ENCODE measurements at places on chromosomes 13 and 19.

- DNase-seq = no peak
Measured at GRCh38 chr13:98845742-98846141, 93.3 kb upstream of the SLC15A1 start.

- no peak for DNase-seq
Measured at GRCh38 chr13:71054358-71054757, 812.6 kb downstream of the DACH1 start.

GRCh38 chr19:42268142-42268703 lies 829 bp upstream of the CIC start:
- DNase-seq = peak; percentile 99

DNA sequence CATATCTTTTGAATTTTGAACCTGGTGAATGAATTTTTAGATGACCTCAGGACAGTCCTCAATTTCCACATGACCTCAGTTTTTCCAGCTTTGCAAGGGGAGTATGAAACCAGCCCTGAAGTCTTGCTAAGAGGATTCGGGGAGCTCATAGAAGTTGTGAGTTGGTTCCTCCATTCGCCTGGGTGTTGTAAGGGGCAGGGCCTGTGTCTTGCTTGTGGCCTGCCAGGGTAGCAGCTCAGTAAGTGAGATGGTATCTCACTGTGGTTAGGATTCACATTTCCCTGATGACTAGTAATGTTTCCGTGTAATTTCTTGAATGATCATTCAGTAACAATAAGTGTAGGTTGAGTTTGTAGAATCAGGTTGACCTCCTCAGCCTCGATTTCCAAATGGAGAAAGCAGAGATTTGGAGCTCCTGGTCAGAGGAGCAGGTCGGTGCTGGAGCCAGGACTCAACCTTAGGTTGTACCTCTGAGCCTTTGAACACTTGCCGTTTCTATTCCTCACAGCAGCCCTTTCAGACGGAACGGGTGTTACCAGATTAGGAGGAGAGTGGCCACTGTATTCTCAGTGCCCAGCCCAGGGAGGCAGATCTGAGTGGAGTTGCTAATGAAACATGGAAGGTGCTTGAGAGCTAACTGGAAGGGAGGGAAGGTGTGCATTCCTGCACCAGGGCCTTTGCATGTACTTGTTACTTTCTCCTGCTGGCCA lies 14.6 kb downstream of the NACC1 start:
- no peak for DNase-seq

GRCh38 chr19:9865732-9866501 lies 30.8 kb downstream of the PIN1 start:
- no peak for DNase-seq

DNA sequence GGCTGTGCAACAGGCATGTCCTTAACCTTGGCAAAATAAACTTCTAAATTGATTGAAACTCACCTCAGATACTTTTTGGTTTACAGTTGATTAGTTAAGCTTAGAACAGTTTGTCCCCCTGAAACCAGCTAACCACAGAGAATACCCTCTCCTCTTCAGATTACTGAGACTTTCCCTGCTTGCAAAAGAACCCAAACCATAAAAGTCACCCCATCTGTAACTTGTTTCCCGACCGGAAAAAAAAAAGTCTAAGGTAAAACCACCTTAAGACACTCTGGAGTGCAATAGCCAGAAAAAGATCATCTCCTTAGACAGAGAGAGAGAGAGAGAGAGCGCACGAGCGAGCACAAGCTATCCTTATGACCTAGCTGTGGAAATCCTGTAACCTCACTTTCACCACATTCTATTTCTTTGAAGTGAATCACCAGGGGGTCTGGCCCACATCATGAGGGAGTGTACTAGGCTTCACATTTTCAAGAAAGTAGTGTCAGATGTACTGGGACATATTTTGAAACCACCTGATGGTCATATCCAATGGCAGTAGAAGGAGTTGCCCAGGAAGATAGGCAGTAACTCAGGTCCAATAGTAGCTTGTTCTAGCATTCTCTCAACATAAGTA lies 11.1 kb upstream of the GTF2F2 start:
- peak; percentile 37 for DNase-seq

GRCh38 chr13:65926750-65927171 lies 1303.4 kb downstream of the PCDH9 start:
- DNase-seq = no peak

DNA sequence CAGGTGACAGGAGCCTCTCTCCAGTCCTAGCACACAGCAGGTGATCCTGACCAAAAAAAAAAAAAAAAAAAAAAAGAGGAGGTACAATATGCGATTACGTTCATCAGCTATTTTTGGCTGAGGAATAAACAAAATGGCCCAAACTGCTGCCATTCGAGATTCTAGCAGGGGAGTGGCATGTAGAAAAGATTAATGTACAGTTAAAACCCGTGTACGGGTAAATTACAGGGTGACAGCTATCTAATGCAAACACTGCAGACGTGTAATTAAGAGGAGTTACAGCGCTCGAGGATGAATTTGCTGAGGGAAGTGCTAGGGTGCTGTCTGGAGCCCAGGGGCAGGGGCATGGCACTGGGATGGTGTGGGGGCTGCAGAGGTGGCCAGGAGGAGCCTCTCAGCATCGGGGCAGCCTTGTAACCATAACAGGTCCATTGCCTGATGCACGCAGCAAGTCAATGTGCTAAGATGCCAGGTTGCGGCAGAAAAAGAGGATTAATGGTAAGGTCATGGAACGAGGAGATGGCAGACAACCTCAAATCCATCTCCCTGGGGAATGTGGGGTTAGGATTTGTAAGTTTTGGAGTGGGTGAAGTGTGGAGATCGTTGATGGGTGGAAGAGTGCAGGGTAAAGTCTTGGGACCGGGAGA lies 17.4 kb downstream of the CHST8 start:
- no peak for DNase-seq

- no peak for DNase-seq
Measured at GRCh38 chr13:30841154-30841553, 64.9 kb upstream of the MEDAG start.

DNA sequence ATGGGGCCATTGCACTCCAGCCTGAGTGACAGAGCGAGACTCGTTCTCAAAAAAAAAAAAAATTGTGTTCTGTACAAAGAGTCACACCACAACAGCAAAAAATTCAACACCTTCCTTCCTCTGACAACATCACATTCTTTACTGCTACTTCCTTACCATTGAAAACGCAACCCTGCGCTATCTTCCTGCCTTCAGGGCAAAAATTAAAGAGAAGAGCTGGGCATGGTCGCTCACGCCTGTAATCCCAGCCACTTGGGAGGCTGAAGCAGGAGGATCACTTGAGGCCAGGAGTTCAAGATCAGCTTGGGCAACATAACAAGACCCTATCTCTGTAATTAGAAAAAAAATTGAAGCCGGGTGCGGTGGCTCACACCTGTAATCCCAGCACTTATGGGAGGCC lies 9.4 kb upstream of the ZNF444 start:
- DNase-seq = no peak

- no peak for DNase-seq
Measured at GRCh38 chr13:29802621-29803020, 47.8 kb downstream of the UBL3 start.

DNA sequence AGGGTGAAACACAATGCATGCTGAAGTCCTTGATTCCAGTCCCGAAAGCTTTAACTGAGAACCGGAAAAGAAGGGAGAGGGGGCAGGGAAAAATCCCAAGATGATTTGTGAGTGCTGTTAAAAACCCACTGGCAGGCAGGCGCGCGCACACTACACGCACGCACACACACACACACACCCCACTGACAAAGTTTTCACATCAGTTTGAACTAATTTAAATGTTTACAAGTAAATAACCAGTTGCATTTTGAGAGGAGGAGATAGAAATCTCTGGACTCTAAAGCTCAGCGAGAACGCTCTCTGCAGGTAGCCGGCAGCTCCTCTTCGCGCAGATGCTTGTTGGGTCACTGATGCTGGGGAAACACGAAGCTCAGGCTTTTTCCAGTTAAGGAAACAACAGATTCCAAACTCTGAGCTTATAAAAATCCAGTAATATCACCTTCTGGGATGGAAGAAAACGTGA lies 818 bp upstream of the SLITRK1 start:
- DNase-seq = no peak
